T follicular helper cell (primary cell): ENCODE measurements at places on chromosomes 4 and X.

GRCh38 chr4:168822481-168822880, 187.6 kb downstream of the CBR4 start:
- no peak for DNase-seq

- DNase-seq: no peak
These were observed 409.0 kb downstream of the BCOR start for GRCh38 chrX:39688576-39689375.

DNA sequence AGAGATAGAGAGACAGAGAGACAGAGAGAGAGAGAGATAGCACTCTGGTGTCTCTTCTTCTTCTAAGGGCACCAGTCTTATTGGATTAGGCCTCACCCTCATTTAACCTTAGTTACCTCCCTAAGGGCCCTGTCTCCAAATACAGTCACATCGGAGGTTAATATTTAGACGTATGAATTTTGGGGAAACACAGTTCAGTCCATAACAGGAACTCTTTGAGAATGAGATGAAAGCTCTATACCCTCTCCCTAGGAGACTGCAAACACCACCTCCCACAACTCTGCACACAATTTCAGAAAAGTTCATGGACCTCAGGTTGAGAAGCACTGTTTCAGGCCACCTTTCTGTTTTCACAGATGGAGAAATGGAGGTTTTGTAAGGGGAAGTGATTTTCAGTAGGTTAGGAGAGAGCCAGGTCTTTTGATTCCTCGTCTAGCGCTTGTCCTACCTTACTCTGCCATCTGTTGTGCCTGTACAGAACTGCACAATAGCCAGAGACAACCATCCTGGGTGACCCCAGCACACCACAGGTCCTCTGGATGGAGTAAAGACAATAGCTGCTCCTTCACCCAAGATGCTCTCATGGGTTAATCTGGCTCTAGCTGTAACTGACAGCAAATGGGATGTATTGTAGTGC, 16.9 kb upstream of the LOC101059915 start:
- no peak for DNase-seq

DNA sequence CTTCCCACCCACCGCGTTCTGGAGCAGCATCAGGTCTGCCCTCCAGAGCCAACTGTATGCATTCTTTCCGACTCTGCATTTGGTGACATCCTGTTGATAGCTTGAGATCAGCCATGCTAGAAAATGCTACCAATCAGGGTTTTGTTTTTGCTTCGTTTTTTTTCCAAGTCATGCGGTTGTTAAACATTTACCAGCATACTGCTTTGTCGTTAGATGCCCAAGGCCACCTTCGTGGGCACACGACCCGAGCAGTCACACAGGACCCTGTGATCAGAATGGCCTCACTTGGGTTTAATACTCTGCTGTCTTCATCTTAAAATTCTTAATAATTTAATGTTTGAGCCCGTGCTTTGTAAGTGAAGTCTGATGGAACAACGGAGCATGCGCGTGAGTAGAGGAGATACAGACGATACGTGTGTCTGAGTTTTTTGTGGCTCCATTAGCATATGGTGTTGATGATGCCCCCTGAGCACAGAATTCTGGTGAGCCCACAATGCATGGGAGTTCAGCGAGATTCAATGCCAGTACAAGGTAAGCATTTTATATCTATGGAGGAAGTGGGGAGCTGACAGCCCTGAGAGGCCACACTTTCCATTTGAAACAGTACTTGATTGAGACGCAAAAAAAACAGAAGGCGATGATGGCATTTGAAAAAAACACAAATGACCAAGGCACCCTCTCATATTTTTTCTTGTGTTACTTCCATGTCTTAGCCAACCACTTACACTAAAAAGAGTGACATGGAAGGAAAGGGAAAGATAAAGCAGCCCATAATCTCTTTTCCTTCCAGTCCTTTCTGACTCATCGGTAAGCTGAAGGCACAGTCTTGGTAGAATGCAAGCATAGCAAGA, 323.6 kb downstream of the BCOR start:
- DNase-seq: no peak

DNA sequence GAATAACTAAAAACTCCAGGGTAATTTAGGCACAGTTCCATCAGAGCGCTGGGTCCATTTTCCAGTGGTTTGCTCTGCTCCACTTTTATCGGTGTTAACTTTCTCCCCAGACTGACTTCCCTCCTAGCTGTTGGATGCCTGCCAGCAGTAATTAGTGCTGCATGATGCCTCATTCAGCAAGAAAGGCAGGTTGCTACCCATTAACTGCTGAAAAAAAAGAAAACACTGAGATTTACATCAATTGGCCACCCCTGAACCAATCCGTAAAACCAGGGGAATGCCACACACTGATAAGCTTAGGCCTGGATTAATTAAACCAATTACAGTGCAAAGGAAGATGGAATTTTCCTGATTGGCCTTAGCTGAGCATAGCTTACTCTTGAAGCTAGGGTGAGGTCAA, 182.4 kb upstream of the CXXC4 start:
- no peak for DNase-seq

GRCh38 chr4:123288309-123289025, 108.1 kb upstream of the SPRY1 start:
- no peak for DNase-seq

- DNase-seq: no peak
These were observed 844.9 kb upstream of the SLIT2 start for GRCh38 chr4:19406789-19407188.

DNA sequence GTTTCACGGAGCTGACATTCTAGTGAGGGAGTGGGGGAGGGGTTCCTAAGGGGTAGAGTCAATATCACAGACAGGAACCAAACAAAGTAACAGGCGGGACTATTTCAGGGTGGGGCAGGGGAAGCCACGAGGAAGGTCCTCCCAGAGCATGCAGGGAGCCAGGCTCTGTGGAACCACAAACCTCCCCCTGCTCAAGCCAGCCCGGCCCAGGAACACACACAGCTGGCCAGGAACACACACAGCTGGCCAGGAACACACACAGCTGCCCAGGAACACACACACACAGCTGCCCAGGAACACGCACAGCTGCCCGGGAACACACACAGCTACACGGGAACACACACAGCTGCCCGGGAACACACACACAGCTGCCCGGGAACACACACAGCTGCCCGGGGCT, 24.8 kb downstream of the EVC2 start:
- DNase-seq: no peak

GRCh38 chrX:25059273-25059672, 43.5 kb upstream of the ARX start:
- no peak for DNase-seq

GRCh38 chr4:133484287-133484686, 335.2 kb downstream of the PCDH10 start:
- no peak for DNase-seq
